ENCODE measurements at places on chromosomes 16 and 17.

DNA sequence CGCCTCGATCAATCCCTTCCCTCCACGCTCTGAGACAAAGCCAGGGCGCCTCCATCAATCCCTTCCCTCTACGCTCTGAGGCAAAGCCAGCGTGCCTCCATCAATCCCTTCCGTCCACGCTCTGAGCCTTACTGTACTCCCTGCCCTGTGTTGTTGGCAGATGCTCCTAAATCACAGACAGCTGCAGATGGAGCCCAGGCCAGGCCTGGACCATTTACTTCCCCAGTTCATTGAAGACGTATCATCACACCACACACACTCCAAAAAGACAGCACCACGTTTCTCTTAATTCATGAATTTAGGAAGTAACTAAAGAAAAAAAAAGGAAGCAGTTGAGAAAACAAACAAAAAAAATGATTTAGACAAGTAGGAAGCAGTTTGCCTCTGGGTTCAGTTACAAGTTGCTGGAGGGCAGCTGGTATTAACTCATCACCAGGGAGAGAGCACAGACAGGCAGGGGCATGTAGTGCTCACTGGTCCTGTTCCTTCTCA is 7.4 kb upstream of the CD300LD start:
- DNase-seq, result no peak

DNA sequence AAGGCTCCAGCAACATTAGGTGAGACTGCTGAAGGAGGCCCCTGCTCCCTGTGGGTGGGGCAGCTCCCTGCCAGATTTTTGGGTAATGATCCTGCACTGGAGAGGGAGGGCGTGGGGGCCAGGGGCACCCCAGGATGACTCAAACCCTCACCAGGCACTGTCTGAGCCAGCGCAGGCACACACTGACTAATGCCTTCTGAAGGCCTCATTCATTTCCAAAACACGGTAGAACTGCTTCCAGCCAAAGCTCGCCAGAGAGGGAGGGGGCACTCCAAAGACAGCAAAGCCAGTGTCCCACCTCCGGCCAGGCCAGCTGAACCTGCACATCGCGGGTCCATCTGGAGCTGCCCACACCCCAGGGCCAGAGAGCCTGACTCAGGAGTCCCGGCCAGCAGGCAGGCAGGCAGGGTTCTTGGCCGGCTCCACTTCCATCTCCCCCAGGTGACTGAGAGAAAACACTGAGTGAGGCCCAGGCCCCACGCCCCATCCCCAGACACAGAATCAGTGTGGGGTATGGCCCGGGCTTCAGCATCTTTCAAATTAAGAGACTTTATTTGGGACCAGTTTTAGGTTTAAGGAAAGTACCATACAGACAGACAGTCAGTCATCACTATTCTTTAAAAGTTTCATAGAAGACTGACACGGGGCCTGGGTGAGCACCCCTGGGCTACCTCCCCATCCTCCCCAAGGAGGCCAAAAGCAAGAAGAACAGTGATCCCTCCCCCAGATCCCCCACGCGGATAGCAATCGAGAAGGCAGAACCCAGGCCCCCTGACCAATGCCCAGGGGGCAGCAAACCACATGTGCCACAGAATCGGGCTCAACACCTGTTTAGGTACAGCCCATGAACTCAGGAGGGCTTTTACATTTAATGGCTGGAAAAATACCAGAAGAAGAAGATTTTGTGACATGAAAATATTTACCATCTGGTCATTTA is 2.3 kb downstream of the PIEZO1 start:
- peak; percentile 84 for DNase-seq

GRCh38 chr16:25063865-25064264 is 47.7 kb upstream of the LCMT1 start:
- peak; percentile 15 for DNase-seq

- DNase-seq, result no peak
These were observed 20.8 kb downstream of the GNA13 start for GRCh38 chr17:65035704-65036103.

DNA sequence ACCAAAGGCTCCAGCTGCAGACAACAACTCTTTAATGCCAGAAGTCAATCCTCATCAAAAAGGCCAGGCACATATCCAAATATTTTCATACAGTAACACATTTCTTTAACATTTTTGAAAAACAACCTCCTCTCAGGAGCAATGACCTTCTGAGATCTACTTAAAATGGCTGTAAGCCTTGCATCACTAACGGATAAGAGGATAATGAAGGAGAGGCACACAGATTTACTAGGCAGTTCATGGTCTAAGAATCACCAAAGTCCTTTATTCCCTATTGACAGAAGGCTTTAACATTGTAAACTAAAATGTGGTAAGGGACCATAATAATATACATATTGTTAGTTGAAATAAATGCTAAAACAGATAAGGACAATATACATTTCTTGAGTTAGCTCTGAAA is 114.7 kb downstream of the USP32 start:
- no peak for DNase-seq

- DNase-seq, result no peak
These were observed 2.0 kb upstream of the AATF start for GRCh38 chr17:36946726-36947091.
